Caudate nucleus (tissue), 63 donors: ENCODE measurements at places on chromosomes 5 and 9.

DNA sequence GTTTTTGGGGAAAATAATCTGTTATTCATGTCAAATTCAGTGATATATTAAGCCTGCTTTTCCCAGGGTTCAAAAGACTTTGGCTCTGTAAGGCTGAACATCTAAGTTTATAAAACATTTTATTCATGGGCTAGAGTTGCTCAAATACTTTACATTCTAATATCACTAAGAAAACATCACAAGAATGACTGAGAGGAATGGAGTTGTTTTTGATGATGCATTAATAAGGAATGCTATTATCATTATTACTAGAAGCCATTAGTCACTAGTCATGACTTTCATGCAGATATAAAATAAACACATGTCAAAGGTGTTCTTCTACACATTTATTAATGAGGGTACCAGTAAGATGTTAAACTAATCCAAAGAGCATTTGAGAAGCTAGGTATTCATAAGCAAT lies 185.5 kb upstream of the KCNN2 start:
- DNase-seq: no peak

- DNase-seq: no peak
Observed at GRCh38 chr9:72089451-72090130, 29.2 kb upstream of the C9orf57 start.

DNA sequence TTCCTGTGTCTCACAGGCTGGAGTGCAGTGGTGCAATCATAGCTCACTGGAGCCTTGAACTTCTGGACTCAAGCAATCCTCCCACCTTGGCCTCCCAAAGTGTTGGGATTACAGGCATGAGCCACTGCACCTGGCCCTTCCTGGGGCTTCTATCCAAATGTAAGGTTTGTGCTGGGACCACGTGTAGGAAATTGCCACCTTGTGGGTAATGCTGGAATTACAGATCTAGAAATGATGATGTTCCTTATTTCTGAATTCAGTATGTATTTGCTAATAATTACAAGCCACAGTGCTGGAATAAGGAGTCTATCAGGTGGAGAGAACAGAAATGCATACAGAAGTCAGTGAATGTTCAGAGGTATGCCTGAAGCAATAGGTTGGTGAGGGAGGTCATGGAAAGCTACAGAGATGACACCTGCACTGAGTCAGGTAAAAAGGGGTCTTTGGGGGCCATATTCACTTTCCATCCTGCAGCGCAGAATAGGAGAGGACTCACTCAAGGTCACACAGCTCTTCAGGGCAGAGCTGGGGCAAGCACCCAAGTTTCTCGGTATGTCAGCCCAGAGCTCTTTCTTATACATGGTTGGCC lies 8.8 kb upstream of the IGFBPL1 start:
- no peak for DNase-seq

DNA sequence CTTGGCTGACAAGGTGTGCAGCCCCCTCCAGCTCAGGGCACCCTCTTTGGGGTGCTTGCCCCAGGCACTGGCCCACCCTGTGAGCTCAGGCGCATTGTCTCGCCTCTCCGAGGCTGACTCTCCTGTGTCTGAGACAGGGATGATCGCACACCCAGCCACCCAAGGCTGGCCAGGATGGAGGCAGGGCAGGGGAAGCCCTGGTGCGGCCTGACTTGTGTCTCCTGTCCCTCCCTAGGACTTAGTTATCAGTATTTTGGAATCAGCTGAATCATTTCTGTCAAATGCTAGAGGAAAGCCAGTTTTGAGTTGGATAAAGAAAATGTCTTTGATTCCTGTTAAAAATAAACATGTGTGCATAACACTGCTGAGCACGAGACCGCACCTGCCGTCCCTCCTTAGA lies 2.5 kb upstream of the DBH start:
- no peak for DNase-seq

- DNase-seq: no peak
Observed at GRCh38 chr5:160493806-160494338, 72.2 kb downstream of the PTTG1 start.

DNA sequence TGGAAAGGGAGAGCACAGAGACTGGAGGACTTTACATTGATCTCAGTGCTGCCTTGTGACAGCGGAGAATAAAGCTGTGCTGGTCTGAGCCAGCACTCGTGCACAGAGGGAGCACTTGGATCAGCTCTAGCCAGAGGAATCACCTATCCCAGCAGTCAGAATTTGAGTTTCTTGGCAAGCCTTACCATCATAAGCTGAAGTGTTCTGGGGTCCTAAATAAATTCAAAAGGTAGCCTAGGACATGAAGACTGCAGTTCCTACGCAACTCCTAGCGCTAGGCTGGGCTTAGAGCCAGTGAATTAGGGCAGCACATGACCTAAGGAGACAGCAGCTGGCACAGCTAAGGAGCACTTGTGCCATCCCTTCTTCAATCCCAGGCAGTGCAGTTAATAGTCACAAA lies 119.5 kb downstream of the HMHB1 start:
- DNase-seq: no peak

DNA sequence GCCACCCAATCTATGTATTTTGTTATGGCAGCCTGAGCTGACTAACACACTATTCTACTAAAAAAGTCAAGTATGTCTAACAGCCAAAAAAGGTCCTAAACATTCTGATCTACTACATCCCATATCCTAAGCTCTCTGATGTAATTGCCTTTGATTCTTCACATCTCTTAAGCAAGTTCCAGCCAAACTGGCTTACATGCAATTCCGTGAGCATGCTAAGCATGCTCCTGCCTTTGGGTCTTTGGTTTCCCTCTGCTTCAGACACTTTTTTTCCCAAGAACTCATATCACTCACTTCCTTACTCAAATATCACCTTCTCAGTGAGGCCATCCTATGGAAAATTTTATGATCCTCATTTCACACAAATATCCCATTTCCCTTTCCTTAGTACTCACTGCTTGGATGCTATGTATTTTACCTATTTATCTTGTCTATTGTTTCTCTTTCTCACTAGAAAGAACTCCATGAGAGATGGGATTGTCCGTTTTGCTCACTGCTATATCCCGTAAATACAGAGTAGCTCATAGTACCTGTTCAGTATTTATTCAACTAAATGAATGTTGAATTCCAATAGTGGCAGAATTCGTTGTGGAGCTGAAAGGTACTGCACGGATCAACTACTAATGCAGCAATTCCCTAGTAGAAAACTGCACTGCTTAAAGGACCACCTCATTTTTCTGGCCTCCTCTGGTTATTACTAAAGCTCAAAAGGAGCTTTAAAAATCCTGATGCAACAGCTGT lies 2.3 kb upstream of the SLC12A2 start:
- no peak for DNase-seq
